ENCODE measurements at places on chromosomes 4 and X.

DNA sequence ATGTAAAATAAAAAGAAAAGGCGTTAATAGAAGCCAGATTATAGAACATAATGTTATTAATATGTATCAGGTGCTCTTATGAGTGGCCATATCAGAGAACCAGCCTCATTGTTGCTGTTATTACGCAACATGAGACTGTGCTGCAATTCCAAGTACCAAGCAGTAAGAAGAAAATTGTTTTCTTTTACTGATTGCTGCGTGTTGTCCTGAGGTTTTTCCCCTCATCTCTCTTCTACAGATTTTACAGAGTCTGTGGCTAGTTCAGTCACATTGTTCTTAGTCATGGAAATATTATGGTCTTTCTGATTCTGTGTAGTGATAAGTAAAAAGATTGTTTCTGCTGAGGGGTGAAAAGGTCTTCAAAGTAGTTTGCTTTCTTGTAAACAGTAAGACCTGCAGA, 55.9 kb downstream of the NPNT start:
- peak; percentile 18 for DNase-seq

GRCh38 chrX:77453190-77453589, 6.0 kb downstream of the FGF16 start:
- no peak for DNase-seq

DNA sequence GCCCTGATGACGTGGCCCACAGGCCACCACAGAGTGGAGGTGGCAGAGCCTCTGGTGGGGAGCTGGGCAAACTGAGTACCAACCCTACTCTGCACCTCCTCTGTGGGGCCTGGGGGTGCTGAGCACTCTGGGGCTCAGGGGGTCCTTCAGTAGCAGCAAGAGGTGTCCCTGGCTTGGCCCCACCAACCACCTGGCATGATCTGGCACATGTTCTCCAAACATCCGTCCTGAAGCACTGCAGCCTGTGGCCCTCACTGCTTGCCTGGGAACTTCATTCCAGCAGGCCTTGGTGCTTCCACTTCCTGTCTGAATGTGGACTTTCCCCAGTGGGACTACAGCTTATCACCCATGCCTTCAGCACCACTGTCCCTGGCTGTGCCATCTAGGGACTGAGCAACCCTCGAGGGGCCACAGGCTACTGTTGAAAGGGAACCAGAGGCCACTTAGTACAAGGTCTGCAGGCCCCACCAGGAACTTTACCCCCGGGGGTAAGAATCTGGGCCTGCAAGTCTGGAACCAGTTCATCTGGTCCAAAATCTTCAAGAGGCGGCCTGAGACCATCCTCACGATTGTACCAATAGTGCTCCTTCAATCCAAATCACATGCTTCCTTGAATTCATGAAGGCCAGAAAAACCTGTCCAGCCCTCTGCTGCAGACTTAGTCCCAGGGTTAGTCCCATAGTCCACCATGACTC, 13.2 kb downstream of the TNIP2 start:
- no peak for DNase-seq

GRCh38 chrX:86714441-86714840, 566.2 kb downstream of the DACH2 start:
- DNase-seq, result no peak

DNA sequence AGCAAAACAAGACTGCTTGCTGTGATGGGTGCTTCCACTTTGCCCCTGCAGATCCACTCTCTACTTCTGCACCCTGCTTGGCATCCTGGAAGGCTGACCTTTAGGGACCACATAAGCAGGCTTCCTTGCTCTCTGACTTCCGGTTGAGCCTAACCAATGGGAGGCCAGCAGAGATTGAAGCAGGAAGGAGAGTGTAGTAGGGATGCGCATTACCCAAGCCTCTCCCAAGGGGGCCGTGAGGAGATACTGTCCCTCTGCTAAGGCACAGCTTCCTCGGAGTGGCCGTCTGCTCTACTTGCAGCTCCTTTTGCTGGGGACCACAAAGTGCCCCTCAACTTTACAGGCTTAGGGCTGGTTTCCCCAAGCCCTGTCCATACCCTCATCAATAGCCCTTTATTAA, 624.3 kb upstream of the TENM3 start:
- DNase-seq, result no peak

- DNase-seq, result no peak
These were observed 4.2 kb upstream of the NOCT start for GRCh38 chr4:139011225-139011950.

GRCh38 chr4:169723207-169723965, 34.4 kb downstream of the HPF1 start:
- DNase-seq, result peak; percentile 7

GRCh38 chr4:155795991-155796390, 37.2 kb downstream of the GUCY1B1 start:
- DNase-seq, result peak; percentile 65

- DNase-seq, result no peak
These were observed 39.3 kb downstream of the SYTL5 start for GRCh38 chrX:38045538-38046096.

DNA sequence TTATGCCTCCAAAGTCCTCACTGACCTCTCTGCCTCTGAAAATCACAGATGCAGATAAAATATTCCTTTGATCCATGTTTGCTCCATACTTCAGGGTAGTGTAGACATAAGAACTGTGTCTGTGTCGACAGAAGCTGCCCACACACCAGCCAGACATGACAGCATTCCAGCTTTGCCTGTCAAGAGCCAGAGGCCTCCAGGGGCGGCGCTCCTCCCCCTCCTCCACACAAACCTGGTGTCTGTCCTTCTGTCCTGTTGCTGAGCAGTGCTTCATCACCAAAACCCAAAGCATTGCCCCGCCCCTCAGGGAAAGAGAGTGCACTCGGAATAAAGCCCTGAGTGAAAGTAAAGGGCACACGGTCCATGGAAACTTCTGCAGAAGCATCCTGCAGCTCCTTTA, 379.4 kb downstream of the FBXW7 start:
- no peak for DNase-seq

GRCh38 chrX:143536176-143536575, 18.9 kb upstream of the SPANXN3 start:
- no peak for DNase-seq

GRCh38 chr4:76886848-76887441, 11.0 kb downstream of the SOWAHB start:
- no peak for DNase-seq

GRCh38 chrX:41889317-41890025, 33.9 kb downstream of the CASK start:
- DNase-seq, result peak; percentile 18

DNA sequence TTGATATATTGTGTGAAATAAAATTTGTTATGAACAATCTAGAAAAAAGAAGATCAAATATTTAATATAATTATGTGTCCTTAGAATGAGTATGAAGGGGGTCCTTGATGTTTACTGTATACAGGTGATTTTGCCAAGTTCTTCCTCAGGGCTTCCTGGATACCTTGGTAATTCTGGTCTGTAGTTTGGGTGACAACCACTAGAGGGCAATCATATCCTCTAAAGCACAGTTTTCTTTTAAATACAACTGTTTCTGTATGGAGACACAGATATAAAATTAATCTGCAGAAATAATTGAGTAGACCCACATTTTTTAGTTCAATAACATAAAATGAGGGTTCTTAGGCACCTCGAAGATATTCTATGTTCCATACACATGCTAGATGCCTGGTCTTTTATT, 157.7 kb downstream of the SPANXN1 start:
- DNase-seq, result no peak

DNA sequence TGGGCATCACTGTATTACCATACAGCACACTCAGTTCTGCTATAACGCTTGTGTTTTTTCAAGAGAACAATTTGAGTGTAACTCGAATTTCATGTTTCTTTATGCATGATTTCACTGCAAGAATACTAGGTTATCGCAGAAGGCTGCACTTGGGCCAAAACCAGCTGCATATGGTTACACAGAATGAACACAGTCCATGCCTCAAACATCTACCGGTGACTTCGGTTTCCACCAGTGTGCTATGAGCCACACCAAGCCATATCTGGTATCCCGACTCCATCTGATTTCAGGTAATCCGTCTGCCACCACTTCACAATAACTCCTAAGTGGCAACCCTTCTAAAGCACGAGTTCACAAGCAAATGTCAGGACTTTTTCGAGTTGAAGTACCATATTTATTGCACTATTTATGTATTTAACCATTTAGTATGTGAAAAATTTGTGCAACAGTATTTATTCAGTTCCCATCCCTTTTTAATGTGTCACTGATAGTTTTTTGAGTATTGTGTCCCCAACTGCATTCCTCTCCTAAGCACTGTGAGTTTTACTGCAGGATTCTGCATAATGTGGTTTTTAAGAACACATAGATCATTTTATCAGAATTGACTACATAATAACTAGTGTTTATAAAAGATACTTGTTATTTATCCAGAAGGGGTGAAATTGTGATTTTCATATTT, 111.8 kb downstream of the APBB2 start:
- DNase-seq, result no peak

GRCh38 chr4:186534056-186534455, 21.3 kb downstream of the MTNR1A start:
- no peak for DNase-seq

DNA sequence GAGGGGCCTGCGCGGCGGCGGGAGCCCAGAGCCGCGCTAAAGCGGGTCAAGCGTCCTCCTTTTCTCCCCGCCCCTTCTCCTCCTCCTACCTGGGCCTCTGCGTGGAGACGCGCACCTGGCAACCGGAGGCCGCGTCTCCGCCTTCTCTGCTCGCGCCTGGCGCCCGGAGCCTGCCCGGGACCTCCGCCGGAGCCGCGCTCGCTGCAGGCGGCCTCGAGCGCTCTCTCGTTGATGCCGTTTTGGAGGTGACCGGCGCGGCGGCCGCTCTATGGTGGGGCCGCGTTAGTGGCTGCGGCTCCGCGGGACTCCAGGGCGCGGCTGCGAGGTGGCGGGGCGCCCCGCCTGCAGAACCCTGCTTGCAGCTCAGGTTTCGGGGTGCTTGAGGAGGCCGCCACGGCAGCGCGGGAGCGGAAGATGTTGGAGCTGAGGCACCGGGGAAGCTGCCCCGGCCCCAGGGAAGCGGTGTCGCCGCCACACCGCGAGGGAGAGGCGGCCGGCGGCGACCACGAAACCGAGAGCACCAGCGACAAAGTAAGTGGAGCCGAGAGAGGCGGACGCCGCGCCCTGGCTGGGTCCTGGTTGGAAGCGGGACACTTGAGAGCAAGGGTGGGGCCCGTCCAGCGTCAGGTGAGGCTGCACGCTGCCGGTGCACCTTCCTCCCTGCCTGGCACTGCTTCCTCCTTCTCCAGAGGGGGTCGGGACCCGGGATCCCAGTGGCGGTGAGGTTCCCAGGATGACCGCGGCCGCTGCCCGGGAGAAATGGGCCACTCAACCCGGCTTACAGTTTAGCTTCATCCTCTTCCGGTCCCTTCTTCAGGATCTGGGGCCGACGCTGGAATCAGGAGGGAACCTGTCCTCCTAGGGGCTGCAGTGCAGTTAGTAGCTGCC, at the start of gene CDS1:
TSS of gene CDS1 (plus strand) at position 140 of the 888 bp plus-strand sequence. CDS start at position 415, 275 bp downstream.
- DNase-seq, result no peak

DNA sequence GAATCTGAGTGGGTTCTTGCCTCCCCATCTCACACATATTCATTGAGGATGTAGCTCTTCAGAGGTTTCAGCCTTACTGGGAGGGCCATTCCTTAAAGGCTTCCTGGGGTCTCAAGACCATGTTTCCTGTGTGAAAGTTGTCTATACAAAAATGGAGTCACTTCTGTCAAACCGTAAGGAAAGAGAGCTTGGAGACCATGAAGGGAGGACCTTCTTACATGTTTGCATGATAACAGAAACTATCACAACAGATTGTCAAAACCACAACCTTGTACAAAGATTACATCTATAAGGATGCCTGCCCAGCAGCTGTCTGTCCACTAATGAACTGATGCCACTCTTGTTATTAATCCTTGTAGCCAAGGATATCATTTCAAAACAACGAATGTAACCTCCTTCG, 139.3 kb downstream of the PDE5A start:
- DNase-seq, result no peak

DNA sequence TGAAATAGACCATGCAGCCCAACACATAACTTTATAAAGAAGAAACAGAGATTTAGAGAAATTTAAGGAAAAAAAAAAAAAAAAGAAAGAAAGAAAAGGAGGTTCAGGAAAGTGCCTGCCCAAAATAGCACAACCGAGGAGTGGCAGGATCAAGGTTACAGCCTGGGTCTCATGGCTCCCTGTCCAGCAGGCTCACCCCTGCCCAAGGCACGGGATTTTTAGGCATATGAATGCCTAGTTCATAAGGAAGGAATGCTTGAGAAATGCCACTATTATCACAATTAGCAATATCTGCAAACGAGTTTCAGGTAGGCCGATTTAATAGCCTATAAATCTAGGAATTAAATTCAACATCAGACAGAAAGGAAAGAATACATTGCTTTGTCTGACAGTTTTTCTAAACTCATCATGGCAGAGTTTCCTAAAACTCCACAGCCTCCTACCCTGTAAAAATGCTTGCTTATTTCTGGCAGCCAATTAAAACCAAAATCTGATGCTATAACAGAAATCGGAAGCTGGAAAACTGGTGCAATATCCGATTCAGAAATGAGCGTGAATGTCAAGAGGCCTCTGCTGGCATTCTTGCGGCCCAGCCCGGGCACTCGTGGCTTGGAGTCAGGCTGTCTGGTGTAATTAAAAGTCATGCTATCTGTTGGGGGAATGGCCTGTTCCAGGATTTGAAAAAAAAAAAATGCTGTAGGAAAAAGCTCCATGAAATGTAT, 63.5 kb downstream of the GEMIN8 start:
- DNase-seq, result no peak

GRCh38 chr4:92231511-92231910, 72.3 kb upstream of the GRID2 start:
- DNase-seq, result peak; percentile 17

DNA sequence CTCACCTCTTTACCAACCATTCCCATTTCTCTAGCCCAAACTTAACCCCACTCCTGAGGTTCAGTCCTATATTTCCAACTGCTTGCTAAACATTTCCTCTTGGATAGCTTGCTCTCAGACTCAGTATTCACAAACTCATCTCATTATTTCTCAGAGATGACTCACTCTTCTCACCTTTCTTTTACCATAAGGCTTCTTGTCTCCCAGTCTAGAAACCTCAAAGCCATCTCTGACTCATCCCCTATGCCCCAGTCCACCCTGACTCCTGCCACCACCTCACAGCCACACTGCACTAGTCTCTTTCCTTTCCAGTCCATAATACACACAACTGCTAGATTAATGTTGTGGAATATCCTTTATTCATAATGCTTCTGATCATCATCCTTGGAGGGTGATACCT, 4.8 kb downstream of the FRMPD3 start:
- DNase-seq, result no peak

- no peak for DNase-seq
These were observed 189.3 kb downstream of the DHRSX start for GRCh38 chrX:2311501-2311900.
